IMR-90 (cell line): ENCODE measurements at places on chromosomes 4 and X. TPM values are rescaled to one million over a fixed set of nuclear protein-coding genes. Genes with fewer than 3 reads are reported as not detected.

GRCh38 chr4:186724864-186725468 is 1.3 kb upstream of the FAT1 start:
- DNase-seq: peak; percentile 40

DNA sequence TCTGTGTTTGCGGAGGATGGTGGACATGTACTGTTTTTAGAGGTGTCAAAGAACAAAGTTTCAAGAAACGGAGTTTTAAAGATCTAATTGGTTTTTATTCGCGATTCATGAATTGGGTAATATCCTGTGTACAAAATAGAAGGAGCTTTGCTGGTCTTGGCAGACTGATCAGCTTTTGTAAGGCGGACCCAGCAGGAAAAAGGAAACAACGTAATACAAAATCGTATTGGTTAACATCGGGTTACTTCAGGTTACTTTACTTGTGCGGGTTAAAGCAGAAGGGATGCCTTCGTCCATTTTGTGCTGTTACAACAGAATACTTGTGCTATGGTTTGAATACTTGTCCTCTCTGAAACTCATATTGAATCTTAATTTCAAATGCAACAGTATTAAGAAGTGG is 11.4 kb upstream of the NYX start:
- DNase-seq: no peak

The GASK1B gene
- total RNA-seq: 4.1 and 6.7 TPM in 2 replicates

DNA sequence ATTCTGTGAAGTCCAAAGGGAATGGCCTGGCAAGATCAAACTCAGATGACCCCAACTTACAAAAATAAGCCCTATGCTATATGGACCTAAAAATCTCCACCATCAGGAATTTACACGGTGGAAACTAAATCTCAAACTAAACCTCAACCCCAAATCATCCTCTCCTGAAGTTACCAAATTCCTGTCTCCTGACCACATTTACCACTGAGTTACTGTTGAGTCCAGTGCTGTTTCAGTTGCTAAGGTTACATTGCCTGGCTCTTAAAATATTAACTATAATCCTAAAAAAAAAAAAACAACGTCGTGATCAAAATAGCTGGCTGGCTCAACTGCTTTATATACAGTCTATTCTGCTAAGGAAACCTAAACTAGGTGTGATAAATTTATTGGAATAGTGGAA is 315.2 kb upstream of the SLIT2 start:
- DNase-seq: peak; percentile 88

DNA sequence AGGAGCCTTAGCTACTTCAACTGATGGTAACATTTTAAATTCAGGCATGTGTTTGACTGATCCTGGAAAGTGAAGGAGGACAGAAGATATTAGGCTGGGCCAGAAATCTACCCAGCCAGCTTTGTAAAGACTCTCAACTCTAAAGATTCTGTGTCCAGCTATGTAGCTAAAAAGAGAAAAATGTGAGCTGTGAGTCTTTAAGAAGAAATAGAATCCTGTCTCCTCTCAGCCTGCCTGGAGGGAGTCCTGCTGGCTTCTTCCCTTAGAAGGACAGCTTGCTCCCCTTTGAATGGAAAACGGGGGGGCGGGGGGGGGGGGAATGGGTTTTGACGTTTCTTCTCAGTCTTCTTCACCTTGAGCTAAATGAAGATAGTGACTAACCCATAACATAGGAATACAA is 54.3 kb upstream of the INTU start:
- no peak for DNase-seq

GRCh38 chrX:109535578-109535977 is 1.1 kb upstream of the NXT2 start:
- DNase-seq: no peak

GRCh38 chr4:147528054-147528453 is 47.2 kb downstream of the EDNRA start:
- DNase-seq: no peak
